Sigmoid colon (tissue), 7 donors: ENCODE measurements at places on chromosomes 1 and 21.

GRCh38 chr1:1626207-1627141 is 5.5 kb upstream of the MMP23B start:
- H3K4me1 ChIP-seq, result peaks cover 7% of the 10 kb centered on the region
- H3K27ac ChIP-seq, result no peak overlapping the region
- peaks cover 27% of the 10 kb centered on the region for H3K27me3 ChIP-seq
- no peak overlapping the region for H3K4me3 ChIP-seq
- DNase-seq, result peak; percentile 64

- H3K4me3 ChIP-seq, result no peak overlapping the region
- no peaks in the 10 kb centered on the region for H3K36me3 ChIP-seq
- no peaks in the 10 kb centered on the region for H3K4me1 ChIP-seq
- H3K27me3 ChIP-seq, result no peaks in the 10 kb centered on the region
These were observed 115.5 kb upstream of the VAV3 start for GRCh38 chr1:108080448-108080847.

DNA sequence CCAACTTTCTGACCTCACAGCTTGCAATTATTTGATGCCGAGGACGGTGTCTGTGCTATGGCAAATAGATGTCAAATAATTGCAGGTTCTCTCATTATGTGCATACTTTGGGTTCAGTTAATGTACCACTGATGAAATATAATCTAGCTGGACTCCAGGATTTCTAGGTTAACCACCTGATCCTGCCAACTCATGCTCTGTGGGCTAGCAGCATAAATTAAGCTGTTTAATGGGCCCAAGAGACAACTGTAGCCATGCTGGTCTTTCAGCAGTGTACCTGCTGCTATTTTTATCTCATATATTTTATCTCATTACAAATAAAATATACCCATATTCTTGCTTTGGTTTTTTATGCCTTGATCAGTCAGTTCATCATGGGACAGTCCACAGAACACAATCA is 43.3 kb upstream of the HP1BP3 start:
- no peaks in the 10 kb centered on the region for H3K27me3 ChIP-seq
- no peaks in the 10 kb centered on the region for H3K36me3 ChIP-seq
- no peak for DNase-seq
- H3K27ac ChIP-seq, result no peak overlapping the region
- H3K4me1 ChIP-seq, result no peaks in the 10 kb centered on the region
- no peak overlapping the region for H3K4me3 ChIP-seq

- no peaks in the 10 kb centered on the region for H3K36me3 ChIP-seq
- no peak overlapping the region for H3K4me3 ChIP-seq
- DNase-seq, result no peak
- no peak overlapping the region for H3K27ac ChIP-seq
- peaks cover 48% of the 10 kb centered on the region for H3K4me1 ChIP-seq
- no peaks in the 10 kb centered on the region for H3K27me3 ChIP-seq
These were observed 32.5 kb upstream of the SSX2IP start for GRCh38 chr1:84722794-84723193.

DNA sequence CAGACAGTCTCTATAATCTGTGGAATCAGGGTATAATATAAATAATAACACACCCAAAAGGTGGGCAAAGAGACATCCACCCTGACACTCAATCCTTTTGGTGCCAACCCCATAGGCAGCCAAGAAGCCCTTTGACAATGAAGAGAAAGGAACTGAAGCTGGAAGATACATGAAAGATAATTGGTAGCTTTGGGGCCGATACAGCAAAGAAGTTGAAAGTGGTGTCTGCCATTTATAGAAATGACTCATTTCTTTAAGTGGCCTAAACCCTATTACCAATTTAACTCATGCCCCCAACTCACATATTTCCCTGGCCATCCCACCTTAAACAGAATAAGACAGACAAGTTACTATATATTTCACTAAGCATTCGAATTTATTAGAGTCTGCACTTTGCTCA is 167.0 kb downstream of the ZC3H11B start:
- no peak for DNase-seq
- no peak overlapping the region for H3K4me3 ChIP-seq
- H3K27me3 ChIP-seq, result no peaks in the 10 kb centered on the region
- H3K36me3 ChIP-seq, result no peaks in the 10 kb centered on the region

GRCh38 chr1:58391056-58391455 is 155.5 kb downstream of the OMA1 start:
- DNase-seq, result no peak
- no peaks in the 10 kb centered on the region for H3K36me3 ChIP-seq

DNA sequence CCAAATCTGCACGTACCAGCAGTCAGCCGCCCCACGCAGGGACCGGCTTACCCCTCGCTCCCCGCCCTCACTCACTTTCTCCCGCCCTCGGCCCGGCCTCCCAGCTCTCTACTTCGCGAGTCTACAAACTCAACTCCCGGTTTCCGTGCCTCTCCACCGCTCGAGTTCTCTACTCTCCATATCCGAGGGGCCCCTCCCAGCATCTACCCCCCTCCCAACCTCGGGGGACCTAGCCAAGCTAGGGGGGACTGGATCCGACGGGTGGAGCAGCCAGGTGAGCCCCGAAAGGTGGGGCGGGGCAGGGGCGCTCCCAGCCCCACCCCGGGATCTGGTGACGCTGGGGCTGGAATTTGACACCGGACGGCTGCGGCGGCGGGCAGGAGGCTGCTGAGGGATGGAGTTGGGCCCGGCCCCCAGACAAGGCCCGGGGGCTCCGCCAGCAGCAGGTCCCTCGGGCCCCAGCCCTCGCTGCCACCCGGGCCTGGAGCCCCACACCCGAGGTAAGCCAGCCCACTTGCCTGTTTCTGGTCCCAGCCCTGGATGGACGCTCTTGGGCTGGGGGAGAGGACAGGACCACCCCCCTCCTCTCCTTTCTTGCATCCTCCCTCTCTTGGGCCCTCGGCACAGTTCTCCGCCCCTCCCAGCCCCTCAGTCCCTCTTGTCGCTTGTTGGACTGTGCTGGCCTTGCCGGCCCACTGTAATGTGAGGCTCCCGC is at the start of gene ARTN:
Gene ARTN (plus strand): TSS at position 416 of the 715 bp plus-strand sequence. CDS start 1,856 bp downstream, outside the sequence.
- H3K4me3 ChIP-seq, result peak within 1 kb of the TSS; percentile 45
- no peak for DNase-seq
- H3K27ac ChIP-seq, result peak within 1 kb of the TSS; percentile 17
- H3K36me3 ChIP-seq, result no peaks in the 10 kb centered on the region
- H3K27me3 ChIP-seq, result no peaks in the 10 kb centered on the region

GRCh38 chr1:169859001-169859400 is 34.7 kb downstream of the SCYL3 start:
- peaks cover 97% of the 10 kb centered on the region for H3K36me3 ChIP-seq
- peaks cover 7% of the 10 kb centered on the region for H3K4me1 ChIP-seq
- H3K27me3 ChIP-seq, result no peaks in the 10 kb centered on the region
- H3K27ac ChIP-seq, result no peak overlapping the region

- no peak for DNase-seq
- no peak overlapping the region for H3K27ac ChIP-seq
- H3K4me3 ChIP-seq, result no peak overlapping the region
- no peaks in the 10 kb centered on the region for H3K4me1 ChIP-seq
- H3K27me3 ChIP-seq, result no peaks in the 10 kb centered on the region
These were observed 175.6 kb upstream of the HP1BP3 start for GRCh38 chr1:20962576-20963258.

- H3K4me3 ChIP-seq, result no peak overlapping the region
- H3K27me3 ChIP-seq, result no peaks in the 10 kb centered on the region
- peaks cover 98% of the 10 kb centered on the region for H3K4me1 ChIP-seq
- DNase-seq, result no peak
These were observed 23.4 kb downstream of the SPSB1 start for GRCh38 chr1:9316080-9316444.

- H3K36me3 ChIP-seq, result no peaks in the 10 kb centered on the region
- DNase-seq, result peak; percentile 60
- H3K27ac ChIP-seq, result peak overlapping the region; percentile 65
- peaks cover 39% of the 10 kb centered on the region for H3K4me1 ChIP-seq
- no peak overlapping the region for H3K4me3 ChIP-seq
These were observed 4.0 kb upstream of the S100A3 start for GRCh38 chr1:153553096-153553495.

GRCh38 chr1:193658691-193659090 is 472.3 kb upstream of the B3GALT2 start:
- H3K27me3 ChIP-seq, result no peaks in the 10 kb centered on the region
- no peaks in the 10 kb centered on the region for H3K36me3 ChIP-seq
- no peak overlapping the region for H3K4me3 ChIP-seq
- no peaks in the 10 kb centered on the region for H3K4me1 ChIP-seq
- H3K27ac ChIP-seq, result no peak overlapping the region
- DNase-seq, result no peak

DNA sequence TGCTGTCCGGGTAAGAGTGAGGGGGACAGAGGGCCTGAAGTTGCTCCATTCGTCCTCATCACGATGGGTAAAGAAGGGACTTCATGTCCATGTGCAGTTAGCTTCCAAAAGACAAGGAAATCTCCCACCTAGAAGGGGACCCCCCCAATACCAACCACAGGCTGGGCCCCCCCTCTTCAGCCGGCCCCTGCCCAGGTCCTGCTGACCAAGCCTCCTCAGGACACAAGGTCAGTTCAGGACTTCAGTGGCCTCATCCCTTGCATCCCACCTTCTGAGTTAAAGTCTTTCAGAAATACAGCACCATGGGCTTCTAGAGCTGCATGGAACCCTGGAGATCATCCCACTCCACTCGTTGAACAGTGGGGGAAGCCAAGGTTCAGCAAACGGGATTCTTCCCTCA is 115.4 kb upstream of the ERG start:
- H3K4me1 ChIP-seq, result no peaks in the 10 kb centered on the region
- no peak overlapping the region for H3K4me3 ChIP-seq
- no peak overlapping the region for H3K27ac ChIP-seq
- no peaks in the 10 kb centered on the region for H3K27me3 ChIP-seq
- H3K36me3 ChIP-seq, result no peaks in the 10 kb centered on the region
- DNase-seq, result no peak

- no peaks in the 10 kb centered on the region for H3K36me3 ChIP-seq
- H3K4me1 ChIP-seq, result no peaks in the 10 kb centered on the region
- DNase-seq, result no peak
These were observed 18.4 kb downstream of the ADAMTS1 start for GRCh38 chr21:26826801-26827200.

GRCh38 chr1:29671446-29672356 is 435.4 kb downstream of the PTPRU start:
- no peak overlapping the region for H3K27ac ChIP-seq
- H3K27me3 ChIP-seq, result no peaks in the 10 kb centered on the region
- H3K36me3 ChIP-seq, result no peaks in the 10 kb centered on the region
- H3K4me3 ChIP-seq, result no peak overlapping the region

GRCh38 chr1:44254392-44254910 is 41.2 kb downstream of the DMAP1 start:
- no peak overlapping the region for H3K27ac ChIP-seq
- H3K4me1 ChIP-seq, result no peaks in the 10 kb centered on the region
- DNase-seq, result no peak
- H3K4me3 ChIP-seq, result no peak overlapping the region
- H3K36me3 ChIP-seq, result no peaks in the 10 kb centered on the region
